Activated CD8-positive, alpha-beta T cell treated with anti-CD3 and anti-CD28 coated beads, Interleukin-2, amount 10 ng/mL, durations not matched to agents 7 days and 5 days (primary cell): ENCODE measurements at places on chromosomes 12 and 14.

- no peak for DNase-seq
These were observed 12.1 kb downstream of the SNRPF start for GRCh38 chr12:95870897-95871296.

DNA sequence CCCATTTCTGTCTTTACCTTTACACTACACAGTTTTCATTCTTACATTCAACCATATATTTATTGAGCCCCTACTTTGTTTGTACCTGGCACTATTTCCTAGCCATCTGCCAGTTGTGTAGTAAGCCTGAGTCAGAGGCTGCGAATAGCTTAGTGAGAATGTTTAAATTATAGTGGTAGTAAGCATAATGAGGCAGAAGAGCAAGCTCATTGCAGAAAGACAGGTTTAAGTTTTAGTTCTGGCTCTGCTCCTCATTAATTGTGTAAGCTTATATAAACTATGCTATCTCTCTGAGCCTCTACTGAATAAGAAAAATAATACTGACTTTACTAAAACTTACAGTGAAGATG lies 123.5 kb downstream of the NAV3 start:
- no peak for DNase-seq

- no peak for DNase-seq
These were observed 8.3 kb downstream of the EMG1 start for GRCh38 chr12:6979021-6979420.

GRCh38 chr14:82647088-82647810 lies 1113.6 kb upstream of the SEL1L start:
- DNase-seq: no peak

GRCh38 chr14:50069325-50069724 lies 47.0 kb downstream of the VCPKMT start:
- DNase-seq: no peak

DNA sequence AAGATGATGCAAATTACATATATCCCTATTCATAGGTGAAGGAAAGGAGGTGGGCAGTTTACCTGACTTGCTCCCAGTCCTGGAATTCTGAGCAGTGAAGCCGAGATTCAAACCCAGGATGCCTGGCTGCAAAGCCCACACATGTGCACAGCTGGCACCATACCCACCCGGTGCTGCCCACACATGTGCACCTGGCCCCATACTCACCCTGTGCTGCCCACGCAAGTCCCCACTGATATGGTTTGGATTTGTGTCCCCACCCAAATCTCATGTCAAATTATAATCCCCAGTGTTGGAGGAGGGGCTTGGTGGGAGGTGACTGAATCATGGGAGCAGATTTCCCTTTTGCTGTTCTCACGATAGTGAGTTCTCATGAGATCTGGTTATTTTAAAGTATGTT lies 179.2 kb upstream of the C14orf180 start:
- no peak for DNase-seq

DNA sequence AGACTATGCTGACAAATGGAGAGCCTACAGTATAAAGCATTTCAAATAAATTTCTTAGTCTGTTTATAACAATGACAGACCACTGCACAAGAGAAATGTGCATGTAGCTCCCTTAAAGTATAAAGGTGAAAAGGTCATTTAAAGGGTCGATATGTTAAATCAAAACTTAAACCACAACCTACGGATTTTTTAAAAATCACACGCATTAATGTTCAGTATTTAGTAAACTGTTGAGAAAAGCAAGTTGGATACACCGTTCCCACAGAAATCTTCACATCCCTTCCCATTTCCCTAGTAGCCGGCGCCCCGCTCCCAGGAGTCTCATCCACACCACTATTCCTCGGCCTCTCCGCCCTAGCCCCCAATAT lies 614 bp downstream of the FKBP3 start:
- DNase-seq: no peak

DNA sequence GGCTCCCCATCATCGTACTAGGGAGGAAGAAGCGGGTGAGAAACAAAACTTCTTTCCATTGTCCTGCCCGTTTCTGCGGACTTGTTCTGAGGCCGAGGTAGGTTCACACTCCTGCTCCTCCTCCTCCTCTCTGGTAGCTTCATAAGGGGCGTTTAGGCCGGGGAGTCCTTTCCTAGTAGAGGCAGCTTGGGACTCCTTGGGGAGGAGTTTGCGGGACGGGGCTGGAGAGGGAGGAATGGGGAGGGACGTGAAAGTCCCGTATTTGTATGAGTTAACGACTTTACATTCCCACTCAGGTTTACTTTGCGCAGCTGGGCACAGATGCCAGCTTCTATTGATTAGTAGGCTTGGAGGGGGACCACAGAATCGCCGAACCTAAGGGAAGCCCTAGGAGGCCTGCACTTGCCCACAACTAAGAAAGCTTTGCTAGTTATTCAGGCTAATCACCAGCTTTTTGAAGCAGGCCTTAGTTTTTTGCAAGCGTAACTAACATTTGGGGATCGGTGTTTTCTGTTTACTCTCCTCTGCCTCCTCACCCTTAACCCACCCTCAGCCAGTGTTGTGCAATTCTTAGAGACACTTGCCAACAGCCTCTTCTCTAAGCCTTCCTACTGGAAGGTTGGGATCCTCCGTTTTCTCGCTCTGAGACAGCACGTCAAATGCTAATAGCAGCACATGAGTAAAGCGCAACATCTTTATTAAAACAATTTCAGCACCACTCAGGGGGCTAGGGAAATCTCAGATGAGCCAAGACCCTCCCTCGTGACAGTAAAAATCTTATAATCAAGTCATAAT lies 499 bp downstream of the RNASE4 start:
- no peak for DNase-seq

DNA sequence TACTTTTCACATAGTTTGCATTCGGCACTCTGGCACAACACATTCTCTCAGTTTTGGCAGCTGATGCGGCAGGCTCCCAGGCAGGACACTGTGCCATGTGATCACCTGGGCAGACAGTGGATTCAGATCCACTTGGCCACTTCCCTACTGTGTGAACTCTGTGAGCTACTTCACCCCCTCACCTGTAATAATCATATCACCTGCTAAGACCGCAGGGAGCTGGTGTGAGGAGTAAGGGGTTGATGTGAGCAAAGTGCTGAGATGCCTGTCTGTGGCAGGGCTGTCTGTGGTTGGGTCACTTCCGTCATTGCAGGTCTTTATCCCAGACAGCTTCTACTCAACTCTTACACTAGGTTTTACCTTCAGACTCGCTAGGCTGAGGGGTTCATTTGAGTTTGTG lies 50.4 kb upstream of the AMN start:
- no peak for DNase-seq

GRCh38 chr12:97650242-97650641 lies 187.6 kb downstream of the RMST start:
- DNase-seq: no peak

- no peak for DNase-seq
These were observed 197.4 kb downstream of the DUSP6 start for GRCh38 chr12:89154743-89155499.

DNA sequence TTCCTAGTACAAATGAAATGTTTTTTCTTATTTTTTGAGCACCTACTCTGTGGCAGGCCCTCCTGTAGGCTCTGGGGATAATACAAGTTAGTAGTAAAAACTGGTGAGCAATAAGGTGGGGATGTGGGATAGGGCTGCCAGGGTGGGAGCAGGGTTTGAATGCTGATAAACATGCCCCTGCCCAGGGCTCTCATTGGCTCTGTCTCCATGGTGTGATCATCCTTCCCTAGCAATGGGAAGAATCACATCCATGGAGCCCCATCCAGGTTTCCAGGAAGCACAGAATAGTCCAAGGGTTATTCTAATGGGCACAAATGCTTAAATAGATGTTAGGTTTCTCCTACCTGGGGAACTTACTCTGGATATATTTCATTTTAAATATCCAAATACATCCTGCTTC lies 45.5 kb downstream of the GIT2 start:
- no peak for DNase-seq

DNA sequence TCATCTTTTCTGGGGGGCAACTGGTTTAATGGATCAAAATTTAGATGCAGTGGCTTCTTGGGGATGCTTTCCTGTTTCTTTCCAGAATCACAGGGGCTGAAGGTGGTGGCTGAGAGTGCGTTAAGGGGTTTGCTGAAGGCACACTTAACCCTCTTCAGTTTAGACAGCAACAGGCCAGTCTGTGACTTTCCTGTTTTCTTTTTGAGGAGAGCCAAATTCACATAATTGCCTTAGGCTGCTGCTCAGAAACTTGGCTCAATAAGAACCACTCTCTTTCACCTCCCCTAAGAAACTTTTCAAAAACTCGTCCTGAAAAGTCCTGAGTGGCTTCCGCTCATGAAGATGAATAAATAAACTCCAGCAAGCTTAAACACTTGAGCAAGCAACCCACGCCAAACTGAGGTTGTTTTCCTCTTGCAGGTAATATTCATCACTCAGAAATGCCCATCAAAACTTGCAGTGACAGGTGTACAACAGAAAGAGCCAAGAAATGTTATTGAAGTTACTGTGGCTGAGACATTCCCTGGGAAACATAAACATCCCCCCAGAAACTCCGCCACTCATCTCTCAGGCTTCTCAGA lies 510.4 kb downstream of the TMEM132D start:
- DNase-seq: no peak

- DNase-seq: no peak
These were observed 47.3 kb upstream of the MED13L start for GRCh38 chr12:116324654-116325335.

- DNase-seq: no peak
These were observed 219.3 kb downstream of the CRADD start for GRCh38 chr12:93896427-93896826.

DNA sequence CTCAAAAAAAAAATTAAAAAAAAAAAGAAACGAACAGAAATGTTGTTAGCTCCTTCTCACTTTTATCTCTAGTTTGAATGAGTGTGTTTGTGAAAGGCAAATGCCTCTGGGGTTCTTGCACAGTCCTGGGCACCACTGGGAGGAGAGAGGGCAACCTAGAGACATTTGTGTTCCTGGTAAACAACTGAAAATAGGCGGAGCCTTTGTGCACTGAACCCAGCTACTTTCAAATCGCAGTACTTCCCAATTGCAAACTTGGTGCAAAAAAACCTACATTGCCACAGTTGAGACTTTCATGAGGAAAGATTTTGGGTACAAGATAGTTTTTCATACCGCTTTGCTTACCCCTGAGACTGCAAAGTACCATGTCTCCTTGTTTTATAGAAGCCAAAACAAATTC lies 430.0 kb downstream of the ZFP36L1 start:
- no peak for DNase-seq

DNA sequence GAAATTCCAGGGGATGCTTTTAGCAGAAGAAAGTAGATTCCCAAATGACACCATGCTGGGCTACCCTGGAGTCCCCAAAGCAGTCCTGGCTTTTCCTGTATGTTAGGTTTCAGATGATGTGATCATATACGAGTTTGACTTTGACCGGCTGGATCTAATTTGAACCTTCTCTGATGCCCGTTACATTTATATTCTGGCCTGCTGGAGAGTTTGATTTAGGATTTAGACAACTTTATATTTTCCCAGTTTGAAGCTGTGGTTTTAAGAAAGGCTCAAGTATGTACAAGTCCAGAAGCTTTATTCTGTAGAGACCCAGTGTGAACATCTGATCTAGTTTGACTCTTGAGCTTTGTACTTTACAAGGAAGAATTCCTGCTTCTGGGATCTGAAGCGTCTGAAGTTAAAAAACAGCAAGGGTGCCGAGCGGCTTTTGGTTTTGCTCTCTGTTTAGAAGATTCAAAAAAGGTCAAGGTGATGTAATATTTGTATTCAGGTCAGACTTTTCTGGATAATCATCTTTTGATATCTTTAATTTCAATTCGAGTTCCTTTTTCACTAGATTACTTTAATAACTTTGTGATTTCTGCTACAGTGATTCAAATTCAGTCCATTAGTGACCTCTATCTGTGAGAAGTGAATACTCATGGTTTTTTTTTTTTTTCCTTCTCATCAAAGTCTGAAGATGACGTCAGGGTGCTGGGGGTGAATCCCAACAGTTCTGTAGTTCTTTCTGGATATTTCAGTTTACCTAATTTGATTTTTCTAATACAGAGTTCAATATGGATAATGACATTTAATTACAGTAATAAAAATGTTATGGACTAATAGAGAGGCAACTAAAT lies 6.3 kb downstream of the FLRT2 start:
- no peak for DNase-seq

DNA sequence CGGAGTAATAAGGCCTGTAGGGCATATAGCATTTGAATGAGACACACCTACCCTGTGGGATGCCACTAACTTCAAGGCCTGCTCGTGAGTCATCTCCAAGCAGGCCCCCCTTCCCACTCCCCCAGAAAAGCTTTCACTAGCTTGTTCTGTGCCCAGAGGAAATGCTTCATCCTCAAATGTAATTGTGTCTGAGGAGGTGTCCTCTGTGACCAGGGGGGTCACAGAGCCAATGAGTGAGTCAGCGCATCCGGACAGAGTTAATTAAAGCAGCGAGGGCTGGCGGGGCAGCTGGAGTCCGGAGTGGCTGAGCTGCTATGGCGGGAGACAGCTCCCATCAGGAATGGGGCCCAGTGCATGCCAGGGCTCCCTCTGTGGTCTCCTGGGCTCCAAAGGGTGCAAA lies 27.0 kb upstream of the ESRRB start:
- no peak for DNase-seq

- DNase-seq: no peak
These were observed 29.5 kb downstream of the SLC8B1 start for GRCh38 chr12:113305281-113305856.

- no peak for DNase-seq
These were observed 220.8 kb downstream of the ITPR2 start for GRCh38 chr12:26612203-26612602.

GRCh38 chr14:35900741-35901140 lies 74.6 kb downstream of the BRMS1L start:
- DNase-seq: no peak

DNA sequence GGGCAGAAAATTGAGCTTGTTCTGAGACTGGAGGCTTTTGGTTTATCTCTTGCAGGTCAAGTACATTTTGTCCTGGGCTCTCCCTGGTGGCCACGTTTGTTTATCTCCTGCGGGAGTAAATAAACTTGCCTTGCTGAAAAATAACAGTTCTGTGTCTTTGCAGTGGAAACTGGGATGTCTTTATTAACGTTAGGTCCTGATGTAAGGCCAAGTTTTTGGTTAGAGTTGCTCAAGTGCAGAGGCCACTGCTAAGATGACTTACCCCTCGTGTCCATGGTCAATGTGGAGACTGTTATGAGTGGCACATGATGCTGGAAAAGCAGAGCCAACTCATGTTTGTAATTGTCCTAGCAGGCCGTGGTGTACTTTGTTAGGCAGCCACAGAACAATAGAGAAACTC lies 3.8 kb downstream of the PTPN11 start:
- no peak for DNase-seq

GRCh38 chr12:66919466-66919865 lies 240.6 kb upstream of the GRIP1 start:
- no peak for DNase-seq

GRCh38 chr12:65792724-65793123 lies 31.6 kb upstream of the HMGA2 start:
- DNase-seq: no peak

DNA sequence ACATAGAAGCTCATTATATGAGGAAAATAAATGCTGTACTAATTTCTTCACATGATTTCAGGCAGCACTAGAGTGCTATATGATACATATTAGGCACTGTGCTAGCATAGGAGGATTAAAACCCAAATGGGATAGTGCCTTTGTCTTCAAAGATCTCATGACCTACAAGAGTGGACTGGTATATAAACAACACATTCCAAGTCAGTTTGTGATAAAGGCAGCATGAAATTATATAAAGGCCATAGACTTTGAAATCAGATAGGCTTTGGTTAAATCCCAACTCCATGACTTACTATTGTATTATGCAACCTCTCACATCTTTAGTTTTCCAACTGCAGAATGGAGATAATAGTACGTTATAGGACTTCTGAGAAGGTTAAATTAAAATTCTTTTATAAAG lies 179.7 kb downstream of the RAD51B start:
- DNase-seq: no peak
